ELF-1 (cell line): ENCODE measurements at places on chromosomes 1 and 21.
A peak's percentile ranks its signal among the peaks of the same experiment; 100 is the strongest.

DNA sequence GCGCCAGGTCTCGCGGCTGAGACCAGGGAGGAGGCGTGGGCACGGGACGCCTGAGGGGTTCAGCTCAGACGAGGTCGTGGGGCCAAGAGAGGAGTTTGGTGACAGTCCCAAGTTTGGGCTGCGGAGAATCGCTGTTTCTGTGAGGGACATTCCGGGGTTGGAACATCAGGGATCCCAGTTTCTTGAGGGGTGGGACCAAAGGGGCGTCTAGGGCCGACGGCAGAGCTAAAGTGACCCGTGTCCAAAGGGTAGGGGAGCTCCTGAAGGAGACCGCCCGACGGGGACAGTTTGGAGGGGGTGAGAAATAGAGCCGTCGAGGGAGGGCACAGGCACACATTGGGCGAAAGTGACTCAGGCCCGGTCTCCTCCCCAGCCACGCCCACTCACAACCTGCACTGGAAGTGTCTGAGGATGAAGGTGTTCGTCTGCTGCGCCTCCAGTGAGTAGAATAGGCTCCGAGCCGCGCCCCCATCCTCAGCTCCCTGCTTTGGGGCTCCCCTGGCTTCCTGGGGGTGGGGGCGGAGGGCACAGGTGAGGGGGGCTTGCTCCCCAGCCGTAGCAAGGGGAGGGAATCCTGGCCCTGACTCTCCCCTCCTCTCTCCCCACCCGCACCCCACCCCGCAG is 7.0 kb downstream of the EFNA3 start:
- no peak for DNase-seq

- DNase-seq, result no peak
Observed at GRCh38 chr1:71242239-71242638, 161.4 kb upstream of the ZRANB2 start.

GRCh38 chr1:90107990-90108389 is 113.1 kb downstream of the ZNF326 start:
- DNase-seq, result no peak

- no peak for DNase-seq
Observed at GRCh38 chr1:233343262-233343661, 15.7 kb downstream of the MAP3K21 start.

GRCh38 chr1:54571803-54572541 is 23.9 kb downstream of the ACOT11 start:
- peak; percentile 61 for DNase-seq

DNA sequence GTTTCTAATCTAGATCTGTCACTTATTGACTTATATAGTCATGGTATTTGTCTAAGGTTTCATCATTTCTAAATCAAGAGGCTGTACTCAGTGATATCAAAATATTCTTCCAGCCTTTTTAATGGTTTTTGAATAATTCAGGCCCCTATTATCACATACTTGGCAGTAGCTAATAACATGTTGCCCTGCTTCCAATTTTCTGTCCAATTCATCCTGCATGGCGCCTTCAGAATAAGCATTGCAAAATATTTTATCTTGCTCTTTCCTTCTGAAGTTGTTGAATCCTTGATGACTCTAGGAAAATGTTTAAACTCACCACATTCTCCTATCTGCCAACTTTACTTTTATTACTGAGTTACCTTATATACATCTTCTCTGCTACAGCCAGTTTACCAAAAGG is 517.2 kb upstream of the B3GALT2 start:
- DNase-seq, result no peak

DNA sequence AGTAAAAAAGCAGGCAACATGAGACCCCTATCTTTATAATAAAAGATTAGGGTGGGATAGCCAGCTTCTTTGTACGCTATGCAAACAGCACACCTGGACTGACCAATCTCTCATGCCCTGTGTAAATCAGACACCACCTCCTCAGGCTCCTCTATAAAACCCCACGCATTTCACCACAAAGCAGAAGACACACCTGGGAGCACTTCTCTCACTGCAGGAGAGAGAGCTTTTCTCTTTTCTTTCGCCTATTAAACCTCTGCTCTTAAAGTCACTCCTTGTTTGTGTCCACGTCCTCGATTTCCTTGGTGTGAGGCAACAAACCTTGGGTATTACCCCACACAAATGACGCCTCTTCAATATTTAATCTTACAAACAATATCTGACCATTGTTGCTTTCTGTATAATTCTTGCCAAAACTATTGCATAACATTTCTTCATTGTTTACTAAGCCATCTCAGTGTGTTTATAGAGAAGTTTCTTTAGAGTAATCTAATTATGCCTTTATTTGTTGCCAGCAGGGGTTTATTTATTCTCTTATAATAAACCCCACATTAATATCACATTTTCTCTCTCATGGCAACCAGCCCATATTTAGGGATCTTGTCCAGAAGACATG is 31.6 kb upstream of the NUF2 start:
- DNase-seq, result no peak

GRCh38 chr21:43892984-43893535 is 28.0 kb downstream of the AGPAT3 start:
- DNase-seq, result no peak

DNA sequence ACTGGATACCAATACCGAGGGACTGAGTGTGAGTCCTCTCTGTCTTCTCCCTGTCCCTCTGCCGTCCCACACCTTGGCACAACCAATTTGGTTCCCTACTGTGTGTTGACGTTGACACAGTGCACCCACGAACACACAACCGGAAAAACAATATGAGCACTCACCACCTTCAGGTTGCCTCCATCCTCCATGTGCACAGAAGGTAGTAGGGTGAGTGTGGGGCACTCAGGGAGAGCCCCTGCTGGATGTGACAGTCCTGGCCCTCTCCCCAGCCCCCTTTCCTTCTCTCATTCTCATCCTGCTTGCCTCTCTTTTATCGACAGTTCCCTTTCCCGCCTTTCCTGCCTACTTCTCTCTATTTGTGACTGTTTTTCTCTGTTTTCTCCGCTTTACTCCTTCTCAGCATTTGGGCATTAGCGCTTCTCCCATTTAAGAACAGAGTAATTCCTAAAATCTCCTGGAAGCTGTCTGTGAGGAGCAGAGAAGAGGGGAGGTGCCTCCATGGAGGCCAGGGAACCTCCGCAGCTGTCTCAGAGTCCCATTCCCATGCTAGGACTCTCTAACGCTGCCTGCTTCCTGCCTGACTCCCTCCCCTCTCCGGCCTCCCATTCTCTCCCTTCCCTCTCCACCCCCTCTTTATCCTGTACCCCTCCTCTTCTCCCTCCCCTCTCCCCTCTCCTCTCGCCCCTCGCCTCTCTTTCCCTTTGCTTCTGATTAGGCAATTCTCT is 16.4 kb downstream of the CADM3 start:
- no peak for DNase-seq

GRCh38 chr21:43854773-43855633 is 10.0 kb upstream of the AGPAT3 start:
- DNase-seq, result no peak
